AML-193 (cell line): ENCODE measurements at places on chromosomes 16 and 17.

- DNase-seq: no peak
Observed at GRCh38 chr17:5123343-5124124, 7.7 kb downstream of the USP6 start.

DNA sequence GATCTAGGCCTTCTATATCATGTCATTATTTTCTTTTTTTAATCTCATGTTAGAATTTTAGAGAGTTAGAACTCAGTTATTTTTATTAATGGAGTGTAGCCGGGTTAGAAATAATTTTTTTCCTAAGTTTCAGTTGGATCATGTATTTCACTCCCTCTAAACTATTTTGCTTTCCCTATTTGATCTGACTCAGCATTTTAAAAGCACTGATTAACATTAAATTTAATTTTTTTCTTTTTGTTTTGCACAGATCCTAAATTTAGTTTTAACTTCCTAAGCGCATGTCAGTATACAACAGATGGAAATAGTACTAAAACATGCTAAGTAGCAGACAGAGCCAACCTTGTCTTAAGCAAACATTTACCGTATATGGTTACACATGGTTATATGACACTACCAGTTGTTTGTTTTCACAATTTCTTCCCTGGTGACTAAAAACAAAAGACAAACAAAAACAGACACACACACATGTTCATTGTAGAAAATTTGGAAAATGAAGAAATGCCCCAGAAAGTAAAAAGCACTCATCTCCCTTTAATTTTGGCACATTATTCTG lies 33.6 kb upstream of the RAB11FIP4 start:
- no peak for DNase-seq

GRCh38 chr16:71354156-71354555 lies 4.4 kb upstream of the CALB2 start:
- no peak for DNase-seq

DNA sequence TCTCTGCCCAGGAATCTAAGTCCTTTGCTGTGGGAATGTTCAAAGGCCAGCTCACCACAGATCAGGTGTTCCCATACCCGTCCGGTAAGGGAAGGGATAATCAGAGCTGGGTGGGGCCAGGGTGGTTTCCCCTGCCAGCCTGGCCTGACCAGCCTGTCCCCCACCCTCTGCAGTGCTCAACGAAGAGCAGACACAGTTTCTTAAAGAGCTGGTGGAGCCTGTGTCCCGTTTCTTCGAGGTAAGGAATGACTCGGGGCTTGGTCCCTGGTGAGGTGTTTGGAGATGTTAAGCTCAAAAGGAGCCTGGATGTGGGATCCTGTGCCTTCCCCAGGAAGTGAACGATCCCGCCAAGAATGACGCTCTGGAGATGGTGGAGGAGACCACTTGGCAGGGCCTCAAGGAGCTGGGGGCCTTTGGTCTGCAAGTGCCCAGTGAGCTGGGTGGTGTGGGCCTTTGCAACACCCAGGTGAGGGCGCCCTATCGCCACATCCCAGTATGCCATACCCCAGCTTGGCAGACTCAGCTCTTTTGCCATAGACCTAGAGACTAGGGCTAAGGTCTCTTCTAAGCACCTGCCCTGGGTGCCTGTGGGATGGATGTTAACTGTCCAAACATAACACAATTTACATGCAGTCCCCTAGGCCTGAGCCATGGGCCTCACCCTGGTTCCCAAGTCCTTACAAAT lies 997 bp downstream of the ACADVL start:
- peak; percentile 22 for DNase-seq

- DNase-seq: no peak
Observed at GRCh38 chr17:37742116-37742761, 2.6 kb downstream of the HNF1B start.

GRCh38 chr17:19533718-19534561 lies at the start of gene SLC47A1:
Gene SLC47A1 (plus strand): TSS chr17:19533854. CDS start chr17:19533940, 86 bp downstream.
- DNase-seq: no peak

GRCh38 chr16:77705351-77705750 lies 17.0 kb upstream of the NUDT7 start:
- no peak for DNase-seq

DNA sequence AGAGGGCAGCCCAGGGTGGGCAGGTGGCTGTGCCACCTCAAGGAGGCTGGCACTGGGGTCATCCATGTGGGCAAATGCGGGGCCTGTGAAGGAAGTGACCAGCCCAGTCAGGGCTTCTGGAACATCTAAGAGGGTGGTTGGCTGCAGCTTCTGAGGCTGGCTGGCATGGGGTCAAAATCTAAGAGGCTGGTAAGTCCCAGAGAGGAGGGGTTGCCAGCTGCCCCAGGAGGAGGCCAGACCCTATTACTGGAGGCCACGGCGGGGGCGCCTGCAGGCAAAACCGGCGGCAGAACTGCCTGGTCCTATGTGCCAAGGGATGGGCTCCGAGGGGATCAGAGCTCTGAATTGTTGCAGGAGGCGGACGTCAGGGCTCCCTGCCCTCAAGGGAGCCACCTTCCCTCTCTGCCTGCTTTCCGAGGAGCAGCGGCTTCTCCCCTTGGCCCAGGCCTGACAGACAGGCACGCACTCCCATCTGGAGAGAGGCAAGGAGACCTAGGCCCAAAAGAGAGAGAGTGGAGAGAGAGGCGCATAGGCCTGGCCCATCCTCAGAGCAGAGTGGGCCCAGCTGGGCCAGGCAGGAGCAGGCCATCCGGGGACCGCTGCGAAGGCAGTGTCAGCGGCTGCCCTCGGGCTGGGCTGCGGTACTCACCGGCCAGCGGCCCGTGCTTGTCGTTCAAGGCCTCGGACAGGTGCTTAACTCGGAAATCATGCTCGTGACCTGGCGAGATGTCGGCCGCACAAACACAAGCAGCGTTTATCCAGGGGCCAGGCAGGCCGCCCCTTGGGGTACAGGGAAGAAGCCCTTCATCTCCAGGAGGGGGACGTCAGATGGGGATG lies 10.9 kb downstream of the ZACN start:
- DNase-seq: no peak

GRCh38 chr16:8674413-8675022 lies at the start of gene ABAT:
Gene ABAT (plus strand): TSS chr16:8674617. CDS start chr16:8735740, 61,123 bp downstream.
- peak; percentile 76 for DNase-seq

- no peak for DNase-seq
Observed at GRCh38 chr17:21199311-21199710, 14.7 kb downstream of the TMEM11 start.

DNA sequence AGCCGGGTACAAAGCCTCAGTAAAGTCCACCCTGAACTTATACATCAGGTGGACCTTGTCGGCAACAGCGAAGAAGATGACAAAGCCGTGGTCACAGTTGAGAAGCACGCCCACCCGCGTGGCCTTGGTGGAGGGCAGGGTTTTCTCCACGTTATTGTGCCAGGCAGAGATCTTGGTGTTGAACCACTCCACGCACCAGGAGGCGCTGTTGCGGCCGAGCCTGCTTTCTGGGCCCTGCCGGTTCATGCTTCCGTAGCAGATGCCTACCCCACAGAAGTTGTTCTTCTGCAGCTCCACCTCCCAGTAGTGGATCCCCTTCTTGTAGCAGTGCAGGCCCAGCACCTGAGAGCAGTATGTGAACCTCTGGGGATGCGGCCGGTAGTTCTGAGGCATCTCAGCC lies 22.1 kb downstream of the TRIM25 start:
- peak; percentile 10 for DNase-seq

DNA sequence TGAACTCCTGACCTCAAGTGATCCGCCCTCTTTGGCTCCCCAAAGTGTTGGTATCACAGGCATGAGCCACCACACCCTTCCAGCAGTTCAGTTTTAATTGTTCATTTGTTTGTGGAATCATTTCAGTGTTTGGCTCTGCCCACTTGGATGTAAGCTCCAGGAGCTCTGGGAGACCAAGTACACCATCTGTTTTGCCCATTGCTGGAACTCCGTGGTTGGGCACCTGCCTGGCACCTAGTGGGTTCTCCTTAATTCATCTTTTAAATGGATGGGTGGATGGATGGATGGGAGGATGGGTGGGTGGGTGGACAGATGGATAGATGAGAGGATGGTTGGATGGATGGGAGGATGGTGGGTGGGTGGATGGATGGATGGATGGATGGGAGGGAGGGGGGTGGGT lies 953 bp upstream of the NECAB2 start:
- no peak for DNase-seq

GRCh38 chr16:54591816-54592246 lies 305.2 kb upstream of the IRX3 start:
- DNase-seq: no peak

DNA sequence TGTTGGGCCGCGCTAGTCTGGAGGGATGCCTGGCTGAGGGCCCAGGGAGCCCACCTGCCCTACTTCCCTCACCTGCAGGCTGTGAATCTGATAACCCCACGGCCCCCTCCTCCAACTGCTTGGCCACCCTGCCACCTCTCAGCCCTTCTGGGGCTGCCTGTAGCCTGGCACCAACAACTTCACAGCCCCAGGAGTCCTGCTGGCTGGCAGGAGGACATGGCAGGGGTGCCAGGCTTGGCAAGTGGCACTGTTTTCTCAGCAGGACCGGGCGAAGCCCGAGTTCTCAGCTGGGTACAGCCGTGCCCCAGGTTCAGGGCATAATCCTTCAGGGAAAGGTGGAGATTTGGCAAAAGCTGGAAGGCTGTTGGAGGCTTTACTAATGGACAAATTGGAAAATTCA lies 129.6 kb downstream of the CMIP start:
- DNase-seq: no peak

GRCh38 chr17:43578404-43578698 lies 32.2 kb upstream of the ETV4 start:
- no peak for DNase-seq
